NCI-H2029 (cell line): ENCODE measurements at places on chromosomes 12 and 14.
A peak's percentile ranks its signal among the peaks of the same experiment; 100 is the strongest.

GRCh38 chr12:89951694-89952060 is 243.0 kb upstream of the ATP2B1 start:
- no peak for DNase-seq

- DNase-seq: no peak
Measured at GRCh38 chr12:53983950-53984572, 885 bp upstream of the HOXC10 start.

DNA sequence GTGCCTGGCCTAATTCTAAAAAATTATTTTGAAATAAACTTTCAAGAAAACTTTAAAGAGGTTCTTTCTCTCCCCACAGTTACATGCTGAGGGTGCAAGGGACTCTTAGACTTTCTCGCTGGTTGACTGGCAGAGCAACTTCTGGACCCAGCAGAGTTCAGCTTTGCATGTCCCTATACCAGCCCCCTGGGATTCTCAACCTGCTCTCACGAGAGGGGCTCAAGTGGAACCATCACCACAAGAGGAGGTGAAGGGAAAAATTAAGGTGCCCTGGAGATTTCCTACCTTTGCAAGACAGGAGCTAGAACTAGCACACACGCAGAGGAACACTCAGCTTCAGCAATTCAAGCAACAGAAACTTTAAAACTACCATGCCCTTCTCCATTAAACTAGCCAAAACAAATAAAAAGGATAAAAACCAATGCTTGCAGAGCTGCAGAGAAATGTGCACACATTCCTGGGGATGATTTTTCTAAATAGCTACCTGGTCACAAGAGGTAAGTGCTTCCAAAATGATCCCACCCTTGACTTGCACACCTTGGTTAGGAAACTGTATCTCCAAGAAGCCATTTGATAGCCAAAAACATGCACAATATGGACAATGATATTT is 2.5 kb downstream of the HVCN1 start:
- DNase-seq: no peak

DNA sequence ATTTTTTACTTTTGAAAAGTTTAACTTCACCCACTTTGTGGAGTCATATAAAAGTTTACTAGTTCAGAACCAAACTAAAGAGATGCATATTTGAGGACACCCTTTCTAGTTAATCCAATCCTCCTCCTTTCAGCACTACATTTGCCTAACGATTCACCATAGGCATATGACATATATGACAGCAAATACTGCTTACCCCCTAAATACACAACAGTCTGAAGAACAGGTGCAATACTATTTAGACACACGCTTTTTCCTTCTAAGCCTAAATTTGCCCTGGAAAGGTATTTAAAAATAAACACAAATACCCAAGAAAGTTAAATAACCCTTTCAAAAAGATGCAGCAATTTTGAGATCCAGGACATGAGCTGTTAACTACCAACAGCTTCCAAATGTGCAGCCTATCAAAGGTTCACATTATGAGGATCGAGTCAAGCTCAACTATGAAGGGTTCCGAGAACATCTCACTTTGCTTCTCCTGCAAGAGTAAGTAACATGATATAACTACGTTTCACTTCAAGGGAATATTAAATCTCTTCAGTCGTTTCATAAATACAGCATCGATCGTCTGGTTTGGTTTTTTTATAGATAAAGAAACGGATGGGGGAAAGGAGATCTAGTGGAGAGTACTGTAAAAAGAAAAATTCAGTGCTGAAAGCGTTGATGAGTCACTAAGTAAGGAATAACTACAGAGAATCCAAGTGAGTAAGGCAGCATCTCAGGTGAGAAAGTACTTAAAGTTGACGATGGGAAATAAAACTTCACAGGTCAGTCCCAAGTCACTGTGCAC is 677 bp upstream of the AP4S1 start:
- DNase-seq: peak; percentile 45

- DNase-seq: no peak
Measured at GRCh38 chr14:69261761-69262331, 1.9 kb downstream of the GALNT16 start.

DNA sequence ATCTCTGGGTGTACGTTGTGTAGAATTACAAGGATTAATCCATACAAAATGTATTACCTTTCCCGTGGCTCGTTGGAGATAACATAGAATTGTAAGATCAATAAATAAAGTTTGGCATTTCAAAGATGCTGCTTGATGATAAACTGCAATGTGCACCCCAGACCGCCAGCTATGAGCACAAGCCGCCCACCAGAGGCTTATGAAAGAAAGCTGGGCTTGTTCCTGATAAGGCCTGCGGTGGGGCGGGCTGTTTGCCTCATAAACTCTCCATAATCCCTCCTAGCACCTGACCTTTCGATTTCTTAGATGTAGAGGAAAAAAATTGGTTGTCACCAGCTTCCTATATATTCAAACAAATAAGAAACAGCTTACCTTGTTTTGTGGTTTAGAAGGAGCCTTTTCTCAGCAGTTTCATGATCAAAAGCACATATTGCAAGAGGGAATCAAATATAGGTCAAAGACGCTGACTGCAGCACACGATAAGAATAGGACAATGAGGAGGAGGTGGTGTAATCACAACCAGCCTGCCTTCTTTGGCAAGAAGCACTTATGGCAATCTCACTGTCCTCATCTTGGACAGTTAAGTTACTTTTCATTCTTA is 293.6 kb downstream of the RMST start:
- DNase-seq: no peak

- DNase-seq: no peak
Measured at GRCh38 chr12:18221726-18222125, 39.6 kb upstream of the PIK3C2G start.

GRCh38 chr12:3520711-3521110 is 29.7 kb downstream of the PRMT8 start:
- peak; percentile 38 for DNase-seq

GRCh38 chr12:68449196-68449595 is 117.0 kb upstream of the MDM1 start:
- no peak for DNase-seq

DNA sequence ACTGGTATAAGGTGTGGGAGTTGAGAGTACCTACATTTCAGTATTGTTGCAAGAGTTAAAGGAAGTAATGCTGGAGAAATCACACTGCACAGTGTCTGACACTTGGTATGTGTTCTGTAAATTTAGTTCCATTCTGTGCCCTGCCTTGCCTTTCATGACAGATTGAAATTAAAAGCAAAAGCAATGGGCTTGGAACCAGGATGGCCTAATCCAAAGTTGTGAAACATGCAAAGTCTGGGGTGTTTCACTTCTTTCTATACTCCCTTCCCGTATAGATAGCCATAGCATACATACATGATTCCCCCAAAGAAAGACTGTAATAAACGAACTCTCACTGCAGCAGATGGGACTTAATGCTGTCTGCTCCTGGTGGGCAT is 281.1 kb downstream of the NRXN3 start:
- no peak for DNase-seq

GRCh38 chr14:103868242-103868897 is 21.0 kb upstream of the PPP1R13B start:
- no peak for DNase-seq

GRCh38 chr12:90989686-90990111 is 15.1 kb downstream of the EPYC start:
- DNase-seq: no peak
